ENCODE measurements at places on chromosomes 2 and 18.

DNA sequence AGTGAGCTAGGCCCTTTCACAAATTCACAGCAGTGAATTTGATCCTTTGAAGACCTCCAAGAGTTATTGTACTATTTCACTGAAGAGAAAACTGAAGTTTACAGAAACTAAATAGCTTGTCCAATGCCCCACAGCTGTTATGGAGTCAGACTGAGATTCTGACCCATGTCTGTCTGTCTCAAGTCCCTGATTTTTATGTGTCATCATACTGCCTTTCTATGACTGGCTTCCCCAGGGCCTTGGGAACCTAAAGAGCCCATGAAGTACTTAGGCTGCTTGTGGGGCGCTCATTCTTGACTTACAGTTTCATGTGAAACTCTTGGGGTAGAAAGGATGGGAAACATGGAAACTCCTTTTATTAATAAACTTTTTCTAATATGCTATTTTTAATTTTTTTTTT, 107.7 kb downstream of the ATL2 start:
- DNase-seq = no peak

DNA sequence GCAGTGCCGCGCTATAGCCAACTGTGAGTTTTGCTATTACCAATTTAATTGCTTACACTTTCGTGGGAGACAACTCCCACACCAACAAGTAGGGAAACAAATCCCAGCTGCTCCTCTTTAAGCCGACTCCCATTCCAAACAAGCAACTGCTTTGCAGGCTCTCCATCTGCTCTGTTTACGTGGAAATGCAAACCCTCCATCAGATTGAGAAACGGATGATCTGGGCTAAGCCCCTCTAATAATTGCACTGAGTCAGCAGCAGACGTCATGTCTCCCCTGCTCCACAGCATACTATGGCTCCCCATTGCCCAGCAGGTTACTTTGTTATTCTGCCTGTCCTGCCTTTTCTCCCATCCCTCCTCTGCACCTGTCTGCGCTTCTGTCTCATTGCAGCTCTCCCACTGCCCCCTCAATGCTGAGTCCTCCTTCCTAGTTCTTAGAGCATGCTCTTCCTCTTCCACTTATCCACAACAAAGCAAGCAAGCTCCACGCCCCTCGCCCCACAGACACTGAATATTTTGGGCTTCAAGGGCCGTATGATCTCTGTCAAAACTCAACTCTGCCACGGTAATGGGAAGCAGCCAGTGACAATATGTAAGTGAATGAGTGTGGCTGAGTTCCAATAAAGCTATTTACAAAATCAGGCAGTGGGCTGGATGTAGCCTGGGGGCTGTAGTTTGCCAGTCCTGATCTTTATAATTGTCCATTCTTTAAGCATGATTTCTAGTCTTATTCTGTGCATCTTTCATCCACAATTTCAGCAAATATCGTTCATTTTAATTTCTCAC, 39.5 kb upstream of the ARL4C start:
- no peak for DNase-seq

- DNase-seq = no peak
Measured at GRCh38 chr18:78582181-78582709, 397.4 kb upstream of the SALL3 start.

DNA sequence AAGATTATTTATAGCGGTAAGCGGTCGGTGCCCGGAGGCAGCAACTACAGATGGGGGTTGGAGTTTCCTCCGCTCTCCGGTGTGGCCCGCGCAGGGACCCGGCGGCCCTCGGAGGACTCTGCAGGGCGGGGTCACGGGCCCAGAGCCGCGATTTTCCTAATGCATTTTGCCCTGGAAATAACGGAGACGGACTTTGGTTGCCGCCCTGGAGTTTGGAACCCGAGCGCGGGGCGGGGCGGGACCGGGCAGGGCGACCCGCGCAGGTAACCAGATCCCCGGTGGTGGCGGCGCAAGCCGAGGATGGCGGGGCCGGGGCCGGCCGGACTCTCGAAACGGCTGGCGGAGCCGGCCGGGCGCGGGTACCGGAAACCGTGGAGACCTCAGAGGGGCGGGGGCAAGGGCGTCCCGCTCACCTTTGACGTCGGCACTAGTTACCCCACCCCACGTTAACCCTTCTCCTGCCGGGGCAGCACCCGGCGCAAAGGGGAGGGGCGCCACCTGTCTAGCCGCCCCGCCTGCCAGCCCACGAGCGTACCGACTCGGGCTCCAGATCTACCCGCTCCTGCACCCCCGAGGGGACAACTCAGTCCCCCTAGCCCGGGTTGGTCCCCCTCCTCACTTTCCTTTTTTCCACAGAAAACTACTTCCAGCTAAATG, 2.9 kb downstream of the CYP26B1 start:
- DNase-seq = peak; percentile 51

DNA sequence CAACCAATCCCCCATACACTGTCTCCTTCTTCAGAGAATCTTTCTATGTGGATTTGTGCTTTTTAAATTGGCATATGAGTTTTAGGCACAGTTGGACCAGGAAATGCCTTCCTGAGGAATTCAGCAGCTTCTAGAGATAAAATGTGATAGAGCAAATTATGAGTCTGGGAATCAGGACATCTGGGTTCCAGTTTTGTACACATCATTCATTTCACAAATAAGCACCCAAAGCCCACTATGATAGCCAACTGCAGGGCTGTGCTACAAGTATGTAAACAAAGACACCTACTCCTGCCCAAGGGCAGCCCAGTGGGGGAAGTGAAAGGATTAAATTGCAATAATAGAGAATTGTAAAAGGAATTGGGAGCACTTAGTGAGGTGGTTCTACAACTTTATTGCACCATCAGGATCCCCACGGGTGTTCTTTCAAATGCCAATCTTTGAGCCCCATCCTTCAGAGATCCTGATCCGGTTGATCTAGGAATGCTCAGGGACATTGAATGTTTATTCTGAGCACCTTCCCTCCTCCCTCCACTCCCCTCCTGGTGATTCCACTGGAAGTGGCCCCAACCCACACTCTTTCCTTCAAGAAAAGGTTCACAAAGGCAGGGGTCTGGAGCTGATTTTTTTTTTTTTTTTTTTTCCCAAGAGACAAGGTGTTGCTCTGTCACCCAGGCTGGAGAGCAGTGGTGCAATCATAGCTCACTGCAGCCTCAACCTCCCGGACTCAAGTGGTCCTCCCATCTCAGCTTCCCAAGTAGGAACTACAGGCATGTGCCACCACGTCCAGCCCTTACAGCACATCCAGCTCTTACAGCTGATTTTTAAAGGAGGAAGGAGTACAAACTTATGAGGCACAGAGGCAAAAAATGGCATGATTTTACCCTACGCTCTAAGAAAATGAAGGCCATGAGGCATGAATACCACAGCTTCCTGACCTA, 11.1 kb upstream of the KCMF1 start:
- no peak for DNase-seq

GRCh38 chr18:68840554-68841263, 42.8 kb downstream of the CCDC102B start:
- no peak for DNase-seq

Measured in left colon (tissue), 2 donors.